Panc1 (cell line): ENCODE measurements at places on chromosomes 11 and 22. TPM values are rescaled to one million over a fixed set of nuclear protein-coding genes. Genes with fewer than 3 reads are reported as not detected.

DNA sequence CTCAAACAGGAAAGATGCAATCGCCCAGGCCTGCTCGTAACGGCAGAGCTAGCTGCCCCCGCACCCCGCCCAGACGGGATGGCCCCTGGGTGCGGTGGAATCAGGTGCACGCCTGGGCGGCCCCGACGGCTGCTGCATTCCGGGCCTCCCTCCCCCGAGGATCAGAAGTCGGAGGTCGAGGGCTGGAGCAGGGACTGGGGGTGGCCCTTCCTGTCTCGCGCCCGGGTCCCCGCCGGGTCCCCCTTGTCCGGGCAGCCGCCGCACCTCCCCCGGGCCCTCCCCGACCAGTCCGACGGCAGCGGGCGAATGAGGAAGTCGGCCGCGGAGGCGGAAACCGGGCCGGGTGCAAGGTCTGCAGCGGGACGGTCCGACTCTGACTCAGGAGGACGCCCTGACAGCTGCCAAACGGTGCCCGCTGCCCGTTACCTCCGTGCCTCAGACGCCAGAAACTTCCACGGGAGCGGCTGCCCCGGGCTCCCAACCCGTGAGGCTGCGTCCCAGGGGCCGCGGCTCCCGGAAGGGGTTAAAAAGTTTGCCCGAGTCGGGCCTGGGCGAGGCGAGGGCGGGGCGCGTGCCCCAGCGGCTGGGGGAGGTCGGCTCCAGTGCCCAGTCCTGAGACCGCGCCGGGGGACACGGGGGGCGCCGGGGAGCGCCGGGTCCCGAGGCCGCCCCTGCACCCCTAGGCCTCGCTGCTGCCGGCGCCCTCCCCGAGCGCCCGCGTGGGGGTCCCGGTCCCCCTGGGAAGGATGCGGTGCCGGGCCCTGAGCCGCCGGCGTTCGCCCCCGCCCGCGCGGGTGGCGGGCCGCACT, 663 bp downstream of the MYH9 start:
- DNase-seq, result no peak

DNA sequence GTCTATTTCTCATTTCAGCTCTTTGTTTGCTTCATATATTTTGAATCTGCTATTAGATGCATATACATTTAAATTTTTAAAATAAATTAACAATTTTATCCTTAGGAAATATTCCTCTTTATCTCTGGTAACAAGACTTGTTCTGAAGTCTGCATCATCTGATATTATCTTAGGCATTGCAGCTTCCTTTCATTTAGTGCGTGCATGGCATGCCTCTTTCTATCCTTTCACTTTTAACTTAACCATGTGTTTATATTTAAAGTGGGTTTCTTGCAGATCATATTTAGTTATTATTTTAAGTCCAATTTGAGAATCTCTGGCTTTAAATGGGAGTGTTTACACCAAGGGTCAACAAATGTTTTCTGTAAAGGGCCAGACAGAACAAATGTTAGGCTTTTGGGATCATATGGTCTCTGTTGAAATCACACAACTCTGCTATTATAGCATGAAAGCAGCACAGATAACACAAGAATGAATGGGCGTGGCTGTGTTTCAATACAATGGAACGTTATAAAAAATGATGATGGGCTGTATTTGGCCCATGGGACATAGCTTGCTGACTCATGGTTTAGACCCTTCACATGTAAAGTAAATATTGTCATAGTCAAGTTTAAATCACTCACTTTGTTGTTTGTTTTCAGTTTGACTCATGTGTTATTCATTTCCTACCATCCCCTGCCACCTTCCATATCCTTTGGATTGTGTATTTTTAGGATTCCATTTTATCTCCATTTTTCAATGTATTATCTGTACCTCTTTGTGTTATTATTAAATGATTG, 83.9 kb upstream of the SNX19 start:
- DNase-seq, result peak; percentile 87

GRCh38 chr11:133825156-133825555, 20.2 kb downstream of the SPATA19 start:
- DNase-seq, result no peak

DNA sequence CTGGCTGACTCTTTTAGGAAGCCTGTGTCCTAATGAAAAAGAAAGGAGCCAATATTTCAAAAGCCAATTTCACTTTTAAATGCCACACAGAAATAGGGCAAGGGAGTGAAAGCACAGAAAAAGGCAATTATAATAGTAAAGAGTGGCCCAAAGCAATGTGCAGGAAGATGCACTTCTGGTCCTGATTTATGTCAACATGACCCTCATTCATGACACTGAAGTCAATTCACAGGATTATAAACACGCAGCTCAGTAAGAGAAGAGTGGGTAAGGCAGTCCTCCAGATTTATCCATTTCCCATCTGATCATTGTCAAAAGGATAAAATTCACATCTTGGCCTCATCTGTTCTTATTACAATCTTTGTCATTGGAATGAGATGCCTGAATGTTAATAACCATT, 1049.7 kb upstream of the RAG2 start:
- no peak for DNase-seq

The PAK1 gene
- 38.2 TPM for total RNA-seq

The STK33 gene
- total RNA-seq, result 3.9 TPM

The PIK3IP1 gene
- total RNA-seq, result 3.6 TPM

DNA sequence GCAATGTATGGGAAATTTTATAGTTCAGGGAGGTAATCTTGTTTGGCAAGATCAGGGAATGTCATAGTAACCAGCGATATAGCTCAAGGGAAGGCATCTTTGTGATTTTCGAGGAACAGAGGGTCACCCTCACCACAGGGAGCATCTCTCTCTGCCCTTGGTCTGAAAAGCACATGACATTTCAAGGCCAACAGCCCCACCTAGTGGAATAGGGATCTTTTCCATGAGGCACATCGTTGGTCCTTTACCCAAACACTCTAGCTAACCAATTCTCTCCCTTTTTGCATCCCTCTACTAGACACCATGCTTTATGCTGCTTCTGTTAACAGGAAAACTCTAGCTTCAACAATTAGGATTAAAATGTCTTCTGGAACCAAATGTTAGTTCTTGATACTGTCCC, 179.0 kb downstream of the GRM5 start:
- DNase-seq, result peak; percentile 51

DNA sequence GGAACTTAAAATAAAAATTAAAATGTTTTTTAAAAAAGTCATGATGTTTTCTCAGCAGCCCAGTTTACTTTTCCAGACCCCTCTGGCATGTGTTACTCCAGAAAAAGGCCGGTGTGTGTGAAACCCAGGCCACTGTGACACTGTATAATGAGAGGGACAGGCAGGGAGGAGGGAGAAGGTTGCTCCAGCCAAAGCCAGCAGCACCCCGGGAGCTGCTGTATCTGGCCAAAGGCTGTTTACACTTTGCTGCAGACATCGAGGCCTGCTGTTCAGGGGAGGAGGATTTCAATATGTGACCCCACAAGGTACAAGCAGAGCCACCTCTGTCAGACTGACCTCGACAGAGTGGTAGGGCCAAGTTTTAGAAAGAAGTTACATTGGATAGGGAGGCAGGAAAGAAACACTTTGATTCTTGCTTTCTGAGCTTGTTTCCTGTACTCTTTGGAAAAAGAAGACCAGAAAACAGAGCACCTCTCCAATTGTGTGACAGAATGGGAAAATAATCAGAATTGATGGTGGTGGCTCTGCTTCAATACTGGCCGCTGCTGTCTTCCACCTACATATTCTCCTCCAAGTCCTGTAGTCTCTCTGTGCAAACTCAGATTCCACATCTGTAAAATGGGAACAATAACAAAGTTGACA, 41.0 kb upstream of the CD44 start:
- DNase-seq, result no peak

DNA sequence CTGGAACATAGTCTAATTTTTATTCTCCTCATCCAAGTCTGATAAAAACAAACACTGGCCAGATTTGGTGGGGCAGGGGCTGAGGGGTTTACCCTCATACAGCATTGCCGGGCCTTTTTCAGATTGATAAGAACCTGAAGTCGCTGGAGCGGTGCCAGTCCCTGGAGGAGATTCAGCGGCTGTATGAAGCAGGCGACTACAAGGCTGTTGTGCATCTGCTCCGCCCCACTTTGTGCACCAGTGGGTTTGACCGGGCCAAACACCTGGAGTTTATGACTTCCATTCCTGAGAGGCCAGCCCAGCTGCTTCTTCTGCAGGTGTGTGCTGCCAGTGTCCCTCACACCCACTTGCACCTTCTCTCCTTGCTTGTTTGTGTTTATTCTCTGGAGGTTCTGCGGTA, 55.8 kb downstream of the CABIN1 start:
- no peak for DNase-seq

The CLCF1 gene
- 9.3 TPM for total RNA-seq

The C22orf42 gene
- total RNA-seq, result not detected

DNA sequence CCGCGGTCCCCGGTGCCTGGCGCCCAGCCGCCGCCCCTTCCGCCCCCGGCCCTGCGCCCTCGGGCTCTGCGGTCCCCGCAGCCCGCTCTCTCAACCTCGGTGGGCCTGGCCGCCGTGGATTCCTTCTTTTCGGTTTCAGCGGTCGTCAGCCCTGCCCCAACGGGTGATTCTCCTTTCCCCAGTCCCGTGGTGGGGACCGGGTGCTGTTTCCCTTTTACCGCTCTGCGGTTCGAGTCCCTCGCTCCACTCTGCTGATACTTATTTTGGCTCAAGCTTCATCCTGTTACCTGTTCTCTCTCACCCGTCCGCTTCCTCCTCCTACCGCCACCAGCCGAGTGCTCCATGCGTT, 494 bp downstream of the ZDHHC5 start:
- no peak for DNase-seq

GRCh38 chr22:44549701-44550100, 51.7 kb upstream of the RTL6 start:
- DNase-seq, result no peak

The MYOD1 gene
- total RNA-seq, result not detected

The SNX32 gene
- total RNA-seq, result not detected

GRCh38 chr11:2728663-2729332, 29.0 kb upstream of the KCNQ1OT1 start:
- no peak for DNase-seq

The ZC3H7B gene
- total RNA-seq, result 62.0 TPM

The UBQLN3 gene
- total RNA-seq, result not detected

The C22orf15 gene
- not detected for total RNA-seq

- DNase-seq, result no peak
These were observed 256.5 kb upstream of the CADM1 start for GRCh38 chr11:115760461-115761320.

DNA sequence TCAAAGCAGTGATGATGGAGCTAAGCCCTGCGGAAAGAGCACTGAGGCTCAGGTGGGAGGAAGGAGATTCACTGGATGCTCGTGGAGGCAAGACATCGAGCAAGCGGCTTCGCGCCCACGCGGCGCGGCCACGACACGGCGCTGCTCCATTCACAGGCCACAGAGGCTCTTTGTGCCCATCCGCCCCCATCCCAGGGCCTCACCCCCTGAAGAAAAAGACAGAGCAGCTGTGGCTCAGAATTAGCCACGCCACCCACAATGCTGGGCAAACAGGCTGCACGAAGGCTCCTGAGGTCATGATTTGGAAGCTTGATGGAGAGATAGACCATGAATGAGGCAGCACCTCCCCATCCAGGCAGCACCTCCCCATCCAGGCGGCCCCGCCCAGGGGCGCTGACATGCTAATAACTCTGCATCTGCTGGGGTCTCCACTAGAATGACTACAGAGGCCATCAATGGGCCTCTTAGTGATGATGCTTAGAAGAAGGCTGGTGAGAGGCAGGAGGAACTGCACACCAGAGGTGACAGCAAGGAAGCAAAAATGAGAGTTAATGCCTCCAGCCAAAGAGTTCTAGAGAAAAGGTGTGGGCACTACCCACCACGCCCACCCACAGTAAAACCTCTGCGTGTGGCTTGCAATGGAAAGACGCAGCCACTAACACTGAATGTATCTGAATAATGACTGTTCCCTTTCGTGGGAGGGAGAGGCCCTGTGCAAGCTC, 43.5 kb downstream of the MYH9 start:
- no peak for DNase-seq

- no peak for DNase-seq
These were observed 8.4 kb downstream of the MRPL48 start for GRCh38 chr11:73795925-73796632.

The MS4A3 gene
- total RNA-seq, result 0.13 TPM

The C22orf31 gene
- not detected for total RNA-seq

The ANGPTL5 gene
- not detected for total RNA-seq

DNA sequence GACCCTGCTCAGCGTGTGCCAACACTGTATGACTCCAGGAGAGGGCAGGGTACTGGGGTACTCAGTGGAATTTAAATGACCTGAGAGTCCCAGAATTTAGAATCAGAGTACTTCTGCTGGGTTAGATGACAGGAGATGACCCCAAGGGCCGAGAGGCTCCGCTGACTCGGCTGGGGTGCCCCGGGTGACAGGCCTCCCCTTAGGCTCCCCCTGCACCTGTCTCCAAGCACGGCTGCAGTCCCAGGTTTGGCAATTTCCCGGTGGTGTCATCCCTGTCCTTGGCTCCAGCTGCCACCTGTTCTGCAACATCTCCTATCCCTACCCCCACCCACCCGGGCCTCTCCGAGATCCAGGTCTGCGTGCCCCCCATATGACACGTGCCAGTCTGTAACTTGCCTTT, 1.3 kb downstream of the ACTN3 start:
- no peak for DNase-seq

DNA sequence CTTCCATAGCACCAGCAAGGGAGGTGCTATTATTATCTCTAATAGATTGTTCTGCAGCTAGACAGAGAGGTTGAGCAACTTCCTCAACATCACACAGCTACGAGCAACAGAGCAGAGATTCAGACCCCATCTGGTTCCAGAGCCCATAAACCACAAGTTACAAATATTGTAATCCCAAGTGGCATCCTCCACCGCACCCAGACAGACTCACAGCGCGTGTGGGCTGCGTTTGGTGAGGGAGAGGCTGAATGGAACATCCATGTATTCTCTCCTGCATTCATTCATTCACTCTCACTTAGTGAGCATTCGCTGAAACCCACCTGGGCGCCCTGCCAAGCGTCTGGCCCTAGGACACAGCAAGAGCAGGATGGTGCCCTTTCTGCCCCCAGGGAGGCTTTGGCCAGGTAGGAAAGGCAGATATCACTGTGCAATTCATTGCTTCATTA, 33.5 kb downstream of the LIF start:
- DNase-seq, result no peak

DNA sequence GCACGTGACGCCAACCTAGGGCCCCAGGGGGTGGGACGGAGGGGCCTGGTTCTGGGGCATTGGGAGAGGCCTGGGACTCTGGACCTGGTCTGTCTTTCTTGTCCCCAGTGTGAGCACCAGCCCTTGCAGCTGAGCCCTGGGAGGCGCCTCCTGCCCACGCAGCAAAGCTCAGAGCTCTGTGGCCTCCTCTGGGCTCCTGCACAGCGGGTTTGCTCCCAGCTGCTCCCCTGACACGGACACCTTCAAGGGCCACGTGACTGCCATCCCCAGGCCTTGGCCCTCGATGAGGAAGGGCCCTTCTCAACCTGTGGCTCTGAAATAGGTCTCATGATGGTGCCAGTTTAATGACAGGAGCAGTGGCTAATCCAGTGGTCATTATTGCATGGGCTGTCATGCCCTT, 31.5 kb upstream of the CCDC188 start:
- DNase-seq, result no peak

The RAG2 gene
- 0.10 TPM for total RNA-seq

The BRSK2 gene
- 32.2 TPM for total RNA-seq

GRCh38 chr11:117465236-117465997, 137.8 kb downstream of the CEP164 start:
- DNase-seq, result no peak
